ENCODE measurements at places on chromosomes 7 and 10.

GRCh38 chr10:3263082-3263481, 90.5 kb upstream of the PITRM1 start:
- no peak for DNase-seq

DNA sequence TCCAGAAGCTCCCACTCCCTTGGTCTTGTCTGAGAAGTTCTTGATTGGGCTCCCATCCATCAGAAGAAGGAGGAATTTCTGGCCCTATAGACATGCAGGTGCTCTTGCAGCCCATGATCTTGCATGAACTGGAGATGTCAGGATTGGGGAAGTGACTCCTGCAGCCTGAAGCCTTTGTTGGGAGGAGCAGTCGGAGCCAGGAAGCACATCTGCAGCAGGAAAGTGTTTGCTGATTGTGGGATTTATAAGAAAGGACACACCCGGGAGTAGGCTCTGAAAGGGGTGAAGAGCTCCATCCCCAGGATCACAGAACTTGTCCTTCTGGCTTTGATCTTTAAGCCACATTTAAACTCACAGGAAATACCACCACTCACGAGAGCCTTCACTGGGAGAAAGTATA, 185.2 kb downstream of the DYNC1I1 start:
- no peak for DNase-seq

DNA sequence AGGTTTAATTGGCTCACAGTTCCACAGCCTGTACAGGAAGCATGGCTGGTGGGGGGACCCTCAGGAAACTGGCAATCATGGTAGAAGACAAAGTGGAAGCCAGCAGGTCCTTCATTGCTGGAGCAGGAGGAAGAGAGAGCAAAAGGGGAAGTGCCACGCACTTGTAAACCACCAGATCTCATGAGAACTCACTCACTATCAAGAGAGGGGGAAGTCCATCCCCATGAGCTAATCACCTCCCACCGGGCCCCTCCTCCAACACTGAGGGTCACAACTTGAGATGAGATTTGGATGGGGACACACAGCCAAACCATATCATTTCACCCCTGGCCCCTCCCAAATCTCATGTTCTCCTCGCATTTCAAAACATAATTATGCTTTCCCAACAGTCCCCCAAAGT, 171.9 kb upstream of the CACNA2D1 start:
- no peak for DNase-seq

GRCh38 chr10:43607199-43607573, 948 bp downstream of the ZNF485 start:
- no peak for DNase-seq

DNA sequence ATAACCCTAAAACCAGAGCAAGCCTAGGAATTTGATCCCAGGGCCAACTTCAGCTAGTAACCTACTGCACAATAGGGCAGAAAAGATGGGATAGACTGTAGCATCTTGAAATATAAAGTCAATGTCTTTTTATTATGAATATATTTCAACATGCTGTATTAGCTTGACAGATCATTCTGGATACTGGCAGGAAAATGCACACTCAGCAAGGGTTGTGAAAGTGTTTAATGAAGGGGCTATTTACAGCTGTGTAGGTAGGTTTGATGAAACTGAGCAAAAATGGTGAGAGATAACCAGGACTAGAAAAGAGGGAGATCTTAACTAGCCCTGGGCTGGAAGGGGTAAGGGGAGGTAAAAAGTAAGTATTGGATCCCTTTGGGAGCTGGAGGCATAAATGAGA, 156.2 kb downstream of the RAPGEF5 start:
- DNase-seq = no peak

DNA sequence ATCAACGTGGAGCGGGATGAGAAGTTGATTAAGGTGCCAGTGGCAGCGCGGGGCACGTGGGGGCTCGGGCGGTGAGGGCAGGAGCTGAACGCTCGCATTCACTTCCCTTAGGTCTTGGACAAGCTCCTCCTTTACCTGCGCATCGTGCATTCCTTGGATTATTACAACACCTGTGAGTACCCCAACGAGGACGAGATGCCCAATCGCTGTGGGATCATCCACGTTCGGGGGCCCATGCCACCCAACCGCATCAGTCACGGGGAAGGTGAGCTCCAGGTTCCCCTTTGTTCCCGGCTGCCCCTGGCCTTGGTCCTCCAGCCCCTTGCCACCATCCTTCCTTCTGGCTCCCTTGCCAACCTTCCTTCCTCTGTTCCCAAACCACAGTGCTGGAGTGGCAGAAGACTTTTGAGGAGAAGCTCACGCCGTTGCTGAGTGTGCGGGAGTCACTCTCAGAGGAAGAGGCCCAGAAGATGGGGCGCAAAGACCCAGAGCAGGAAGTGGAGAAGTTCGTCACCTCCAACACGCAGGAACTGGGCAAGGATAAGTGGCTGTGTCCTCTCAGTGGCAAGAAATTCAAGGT, 2.5 kb downstream of the UFSP1 start:
- no peak for DNase-seq

DNA sequence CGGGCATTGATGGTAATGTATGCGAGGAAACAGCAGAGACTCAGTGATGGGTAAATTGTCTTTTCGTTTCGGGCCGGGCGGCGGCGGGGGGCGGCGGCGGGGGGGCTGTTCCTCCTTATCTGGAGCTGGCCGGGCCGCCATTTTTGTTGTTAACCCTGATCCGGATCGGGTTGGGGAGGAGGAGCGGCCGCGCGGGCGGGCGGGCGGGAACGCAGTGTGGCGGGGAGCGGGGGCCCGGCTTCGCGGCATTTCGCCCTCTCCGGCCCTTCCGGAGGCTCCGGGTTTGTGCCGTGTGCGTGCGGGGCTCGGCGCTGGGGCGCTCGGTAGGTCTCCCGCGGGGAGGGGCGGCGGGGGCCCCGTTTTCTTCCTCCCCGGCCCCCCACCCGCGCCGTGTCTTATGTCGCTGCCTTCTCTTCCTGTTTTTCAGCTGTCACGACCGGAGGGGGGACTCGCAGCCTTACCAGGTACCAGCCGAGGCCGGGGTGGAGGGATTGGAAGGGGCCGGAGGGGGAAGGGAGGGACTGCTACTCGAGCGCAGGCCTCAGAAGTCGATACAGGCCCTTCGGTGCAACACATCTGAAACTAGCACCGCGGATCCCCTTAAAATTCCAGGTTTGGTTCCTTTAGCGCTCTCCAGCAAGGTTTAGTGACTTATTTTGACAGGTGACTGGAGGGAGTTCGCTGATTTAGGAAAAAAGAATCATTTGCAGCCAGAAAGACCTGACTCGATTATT, 820 bp downstream of the WAC start:
- DNase-seq = peak; percentile 54

DNA sequence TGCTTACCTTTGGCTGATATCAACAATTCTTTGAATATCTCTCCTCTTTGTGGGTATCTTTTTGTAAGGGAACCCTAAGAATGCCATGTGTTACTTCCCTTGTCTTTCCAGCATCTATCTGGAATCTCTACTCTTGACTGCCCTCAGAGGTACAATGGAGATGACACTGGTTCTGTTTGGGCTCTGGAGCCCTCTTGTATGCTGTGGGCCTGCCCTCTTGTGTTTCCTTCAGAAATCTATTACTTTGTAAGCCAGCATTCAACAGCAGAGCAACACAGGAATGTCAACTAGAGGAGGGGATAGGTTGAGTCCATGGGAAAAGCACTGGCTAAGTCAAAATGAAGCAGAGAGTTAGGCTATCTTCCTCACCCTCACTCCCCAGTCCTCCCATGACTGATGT, 142.3 kb downstream of the XPNPEP1 start:
- DNase-seq = no peak

DNA sequence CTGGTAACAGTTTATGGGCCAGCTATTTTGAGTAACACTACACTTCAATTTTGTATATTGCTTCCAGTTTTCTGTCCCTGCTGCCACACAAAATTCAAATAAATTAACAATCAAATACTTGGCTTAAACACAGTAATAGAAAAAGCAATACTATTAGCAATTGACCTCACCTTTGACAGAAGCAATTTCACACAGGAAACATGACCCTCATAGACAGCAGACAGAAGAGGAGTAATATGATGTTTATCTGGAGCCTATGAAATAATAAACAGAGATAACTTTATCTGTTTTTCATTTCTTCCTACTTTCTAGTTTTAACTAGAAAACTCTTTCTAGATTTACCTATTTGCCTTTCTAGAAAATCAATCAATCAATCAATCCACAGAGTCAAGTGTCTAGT, 26.7 kb downstream of the MTPN start:
- no peak for DNase-seq

DNA sequence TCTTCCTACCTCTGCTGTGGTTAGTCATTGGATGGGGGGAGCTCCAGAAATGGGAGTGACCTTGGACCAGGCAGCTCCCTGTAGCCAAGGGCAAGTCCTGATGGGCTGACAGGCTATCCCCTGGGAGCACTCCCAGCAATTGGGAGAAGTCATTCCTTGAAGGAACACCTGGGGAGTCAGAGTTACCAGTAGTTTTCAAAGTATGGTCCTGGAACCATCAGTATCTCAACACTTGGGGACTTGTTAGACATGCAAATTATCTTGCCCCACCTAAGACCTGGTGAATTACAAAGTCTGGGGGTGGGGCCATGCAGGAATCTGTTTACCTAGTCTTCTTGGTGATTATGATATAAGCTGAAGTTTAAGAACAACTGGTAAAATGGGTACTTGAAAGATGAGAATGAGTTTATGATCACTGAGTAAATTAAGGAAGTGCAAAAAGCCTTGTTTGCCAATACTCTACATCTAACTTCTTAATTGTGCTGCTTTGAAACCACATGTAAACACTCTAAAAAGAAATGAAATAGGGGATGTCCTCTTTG, 287.3 kb upstream of the LRRN3 start:
- DNase-seq = no peak

DNA sequence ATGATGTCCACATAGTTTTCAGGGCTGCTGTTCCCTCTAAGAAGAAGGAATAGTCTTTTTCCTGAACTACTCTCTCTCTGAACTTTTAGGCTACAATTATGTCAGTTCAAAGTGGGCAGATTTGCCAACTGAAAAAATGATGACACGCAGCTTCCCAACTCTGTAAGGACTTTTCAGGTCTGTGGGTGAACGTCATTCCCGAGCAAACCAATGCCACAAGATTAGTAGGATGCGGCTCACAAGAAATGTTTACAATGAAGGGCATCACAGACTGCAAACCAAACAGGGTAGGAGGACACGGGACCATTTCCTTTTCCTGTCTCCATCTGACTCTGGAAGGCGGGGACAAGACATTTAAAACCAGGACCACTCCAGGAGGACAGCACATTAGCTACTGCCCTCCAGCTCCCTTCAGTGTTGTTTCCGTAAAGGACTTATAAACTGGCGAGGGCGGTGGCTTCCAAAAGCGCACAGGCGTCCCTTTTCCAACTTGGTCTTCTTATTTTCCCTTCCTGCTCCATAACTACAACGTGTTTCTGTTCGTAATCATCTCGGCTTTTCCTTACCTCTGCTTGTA, 539 bp upstream of the MKLN1 start:
- DNase-seq = no peak

DNA sequence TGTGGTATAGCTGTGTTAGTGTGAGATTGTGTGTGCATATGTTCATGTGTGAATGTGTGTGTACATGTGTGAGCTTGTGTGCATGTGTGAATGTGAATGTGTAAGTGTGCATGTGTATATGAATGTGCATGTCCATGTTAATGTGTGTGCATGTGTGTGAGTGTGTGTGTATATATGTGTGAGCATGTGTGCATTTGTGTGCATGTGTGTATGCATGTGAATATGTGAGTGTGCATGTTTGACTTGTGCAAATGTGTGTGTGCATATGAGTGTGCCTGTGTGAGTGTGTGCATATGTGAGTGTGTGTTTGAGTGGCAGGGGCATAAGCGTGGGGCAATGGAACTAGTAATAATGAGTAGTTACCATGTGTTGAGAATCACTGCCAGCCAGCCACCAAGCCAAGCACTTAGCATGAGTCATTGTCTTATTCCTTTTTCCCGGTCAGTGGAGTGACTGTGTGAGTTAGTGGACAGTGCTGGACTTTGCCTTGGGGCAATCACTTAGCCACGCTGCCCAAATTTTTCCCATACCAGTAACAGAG, 46.3 kb upstream of the SHH start:
- no peak for DNase-seq

- no peak for DNase-seq
Measured at GRCh38 chr7:98038731-98039130, 48.7 kb upstream of the OCM2 start.

DNA sequence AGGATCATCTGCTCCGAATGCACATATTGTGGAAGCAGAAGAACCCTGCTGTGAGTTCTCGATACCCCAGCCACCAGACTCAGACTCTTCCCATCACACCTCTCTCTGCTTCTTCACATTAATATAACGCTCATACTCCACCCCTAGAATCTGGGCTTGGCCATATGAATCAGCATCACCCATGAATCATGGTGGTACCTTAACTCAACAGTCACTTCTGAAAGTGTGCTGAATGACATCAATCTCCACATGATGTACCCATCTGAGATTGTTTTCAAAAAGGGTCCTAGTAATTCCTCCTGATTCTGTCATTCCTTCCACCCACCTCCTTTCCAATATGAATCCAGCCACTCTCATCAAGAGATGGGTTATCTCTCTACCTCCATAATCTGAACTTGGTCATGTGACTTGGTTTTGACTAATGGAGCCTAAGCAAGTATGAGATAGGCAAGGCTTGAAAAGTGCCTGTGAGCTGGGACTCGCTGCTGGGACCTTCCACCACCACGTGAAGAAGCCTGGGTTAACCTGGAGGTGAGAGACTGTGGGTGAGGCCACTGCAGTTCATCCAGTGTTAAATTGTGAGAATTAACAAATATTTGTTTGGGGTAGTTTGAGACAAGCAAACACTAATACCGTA, 15.4 kb downstream of the YWHAG start:
- DNase-seq = no peak

DNA sequence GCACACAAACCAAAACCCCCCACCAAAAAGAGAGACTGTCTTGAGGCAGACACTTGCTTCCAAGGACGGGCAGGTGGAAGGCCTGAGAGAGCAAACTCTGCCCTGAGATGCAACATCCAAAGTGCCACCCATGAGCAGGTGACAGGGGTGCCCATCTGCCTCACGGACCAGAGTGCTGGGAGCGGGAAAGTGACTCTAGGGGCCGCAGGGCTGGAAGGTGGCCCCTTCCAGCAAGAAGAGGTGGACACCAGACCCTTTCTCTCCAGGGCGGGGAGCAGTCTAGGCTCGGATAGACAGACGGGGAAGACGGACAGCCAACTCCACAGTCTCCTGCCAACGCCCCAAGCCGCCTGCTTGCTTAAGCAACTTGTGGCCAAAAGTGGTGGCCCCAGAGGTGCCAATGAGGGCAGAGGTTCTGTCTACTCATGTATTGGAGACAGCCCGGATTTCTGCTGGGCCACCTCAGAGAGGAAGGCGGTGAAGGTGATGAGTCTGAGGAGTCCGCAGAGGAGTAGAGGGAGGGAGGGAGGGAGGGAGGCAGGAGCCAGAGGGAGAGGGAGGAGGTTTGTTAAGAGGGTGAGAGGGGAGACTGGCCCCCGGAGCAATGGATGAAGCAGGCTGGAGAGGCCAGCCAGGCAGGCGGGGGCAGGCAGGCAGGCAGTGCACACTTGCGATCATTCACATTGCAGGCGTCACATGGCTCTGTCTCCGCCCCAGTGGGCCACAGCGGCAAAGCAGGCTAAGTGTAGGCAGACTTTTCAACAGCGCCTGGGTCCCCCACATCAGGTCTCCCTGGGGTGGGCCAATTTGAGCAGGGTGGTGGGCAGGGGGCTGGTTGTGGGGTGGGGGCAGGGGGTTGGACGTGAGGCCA, 65.6 kb downstream of the SLC29A4 start:
- DNase-seq = no peak

Data from activated T-cell treated with anti-CD3 and anti-CD28 coated beads for 1 hour (primary cell).